Lower lobe of right lung (tissue), 2 donors: ENCODE measurements at places on chromosomes 1 and 21.

- no peak for DNase-seq
Measured at GRCh38 chr1:234559902-234560676, 49.9 kb downstream of the IRF2BP2 start.

- peak; percentile 84 for DNase-seq
Measured at GRCh38 chr1:46527474-46528296, 23.8 kb downstream of the KNCN start.

- no peak for DNase-seq
Measured at GRCh38 chr1:201745023-201745422, 83.9 kb upstream of the IPO9 start.

GRCh38 chr1:93679546-93679945 lies 2.1 kb downstream of the BCAR3 start:
- DNase-seq: no peak

DNA sequence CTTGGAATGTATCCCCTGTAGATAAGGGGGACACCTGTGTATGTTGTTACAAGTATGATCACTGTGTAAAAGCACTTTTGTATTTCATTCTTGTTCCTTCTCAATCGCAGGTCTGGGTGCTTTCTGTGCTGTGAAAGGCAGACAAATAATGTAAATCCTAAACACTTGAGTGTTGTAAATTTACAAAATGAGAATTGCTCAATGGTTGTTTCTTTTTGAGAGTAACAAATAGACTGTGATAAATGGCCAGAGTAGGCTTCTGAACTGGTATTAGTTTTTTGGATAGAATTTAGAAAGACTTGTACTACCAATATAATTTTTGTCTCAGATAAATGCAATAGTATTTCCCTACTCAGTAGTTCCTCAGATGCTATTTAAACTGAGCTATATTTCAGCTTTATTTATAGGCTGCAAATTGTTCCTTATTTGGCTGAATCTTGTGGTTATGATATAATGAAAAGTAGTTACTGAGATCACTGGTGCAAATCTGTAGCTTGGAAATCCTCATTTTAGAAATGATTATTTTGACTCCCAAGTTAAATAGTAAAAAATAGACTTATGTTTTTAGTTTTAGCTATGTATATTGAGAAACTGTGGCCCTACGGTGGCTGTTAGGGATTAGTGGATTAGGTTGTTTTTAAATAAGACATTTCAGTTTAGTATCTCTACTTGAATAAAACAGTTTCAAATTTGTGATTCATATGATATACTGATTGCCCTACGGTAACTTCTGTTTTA lies 9.2 kb downstream of the BACH1 start:
- no peak for DNase-seq

GRCh38 chr1:58454807-58455206 lies 91.7 kb downstream of the OMA1 start:
- no peak for DNase-seq

- DNase-seq: no peak
Measured at GRCh38 chr1:223820515-223820858, 25.3 kb downstream of the TP53BP2 start.

GRCh38 chr1:153611356-153611755 lies 1.6 kb downstream of the S100A16 start:
- DNase-seq: no peak

DNA sequence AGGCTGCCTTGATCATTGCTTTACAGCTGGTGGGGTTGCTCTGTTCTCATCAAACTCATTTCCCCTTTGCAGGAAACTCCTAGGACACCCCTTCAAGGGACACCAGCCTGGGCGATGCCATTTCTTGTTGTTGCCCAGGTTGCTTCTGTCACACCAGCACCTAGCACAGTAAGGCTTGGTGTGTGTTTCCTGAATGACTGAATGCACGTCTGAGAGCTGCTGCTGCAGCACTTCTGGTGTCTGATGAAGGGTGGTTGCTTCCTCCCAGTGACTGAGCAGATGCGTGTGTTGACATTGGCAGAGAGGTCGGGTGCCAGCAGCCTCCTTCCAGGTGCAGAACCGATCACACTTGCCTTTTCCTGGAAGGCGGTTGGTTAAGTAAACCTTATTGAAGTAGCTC lies 477.4 kb downstream of the CAMTA1 start:
- DNase-seq: no peak

DNA sequence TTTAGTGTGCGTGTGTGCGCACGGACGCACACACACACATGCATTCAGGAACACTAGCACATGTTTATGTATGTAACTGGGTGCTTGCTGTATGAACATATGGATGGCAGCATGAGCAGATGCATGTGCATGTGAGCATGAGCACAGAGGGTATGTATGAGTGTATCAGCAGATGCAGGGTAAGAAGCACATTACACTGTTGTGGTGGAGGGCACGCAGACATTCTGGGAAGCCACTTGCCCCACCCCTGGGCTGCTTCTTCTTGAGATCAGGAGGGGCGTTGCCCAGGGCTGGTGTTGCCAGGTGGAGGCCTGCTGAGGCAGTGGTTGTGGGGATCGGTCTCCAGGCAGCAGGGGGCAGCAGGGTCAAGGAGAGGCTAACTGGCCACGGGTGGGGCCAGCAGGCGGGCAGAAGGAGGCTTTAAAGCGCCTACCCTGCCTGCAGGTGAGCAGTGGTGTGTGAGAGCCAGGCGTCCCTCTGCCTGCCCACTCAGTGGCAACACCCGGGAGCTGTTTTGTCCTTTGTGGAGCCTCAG lies 3.9 kb upstream of the P3R3URF start:
- peak; percentile 83 for DNase-seq

DNA sequence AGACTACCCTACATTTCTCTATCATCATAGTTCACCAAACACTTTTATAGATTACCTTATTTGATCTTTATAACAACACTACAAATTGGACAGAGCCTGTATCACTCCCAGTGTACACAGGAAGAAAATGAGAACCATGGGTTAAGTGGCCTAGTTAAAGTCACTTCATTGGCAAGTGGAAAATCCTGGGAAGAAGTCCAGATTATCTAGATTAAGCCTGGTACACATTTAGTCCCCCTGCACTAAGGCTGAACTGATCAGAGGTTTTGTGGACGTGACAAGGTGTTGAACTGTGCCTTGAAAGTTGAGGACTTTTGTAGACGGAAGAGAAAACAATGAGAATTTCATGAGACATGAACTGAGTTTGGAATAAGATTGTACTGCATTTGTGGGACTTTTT lies 7.5 kb upstream of the USH2A start:
- no peak for DNase-seq

DNA sequence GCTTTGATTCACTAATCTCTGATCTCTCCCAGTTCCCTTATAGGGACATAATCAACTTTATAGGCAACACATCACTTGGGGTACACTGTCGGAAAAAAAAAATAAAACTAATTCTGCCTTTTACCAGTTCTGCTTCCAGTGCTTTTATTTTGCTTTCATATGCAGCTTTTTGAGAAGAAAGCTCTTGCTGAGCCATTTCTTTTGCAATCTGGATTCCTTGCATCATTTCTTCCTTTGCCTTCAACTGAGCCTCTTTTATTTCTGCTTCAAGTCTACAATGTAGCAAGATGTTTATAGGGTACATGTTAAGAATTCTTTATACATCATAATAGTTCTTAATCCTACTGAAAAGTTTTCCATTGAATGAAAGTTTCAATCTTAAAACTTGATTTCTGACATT lies 30.6 kb downstream of the KIF14 start:
- no peak for DNase-seq

DNA sequence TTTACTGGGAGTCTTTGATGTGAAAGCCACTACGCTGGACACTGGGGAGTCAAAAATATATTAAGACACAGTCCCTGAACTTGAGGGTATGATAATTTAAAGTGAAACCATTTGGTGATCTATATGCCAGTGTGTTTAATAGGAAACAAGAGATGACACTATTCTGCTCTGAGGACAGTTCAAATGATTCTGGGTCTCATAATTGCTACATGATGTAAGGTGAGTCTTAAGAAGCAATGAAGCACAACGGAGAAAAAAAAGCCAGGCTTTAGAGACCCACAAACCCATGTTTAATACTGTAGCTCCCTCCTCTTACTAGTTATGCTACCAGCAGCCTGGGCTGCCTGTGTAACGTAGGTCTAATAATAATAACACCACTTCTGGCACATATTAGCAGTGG lies 14.2 kb upstream of the LRRC8D start:
- DNase-seq: no peak

- peak; percentile 84 for DNase-seq
Measured at GRCh38 chr1:42941640-42942330, 16.9 kb downstream of the SLC2A1 start.

GRCh38 chr1:37562984-37563383 lies 6.2 kb downstream of the DNALI1 start:
- DNase-seq: no peak

- DNase-seq: no peak
Measured at GRCh38 chr1:232682248-232682647, 52.3 kb upstream of the SIPA1L2 start.

DNA sequence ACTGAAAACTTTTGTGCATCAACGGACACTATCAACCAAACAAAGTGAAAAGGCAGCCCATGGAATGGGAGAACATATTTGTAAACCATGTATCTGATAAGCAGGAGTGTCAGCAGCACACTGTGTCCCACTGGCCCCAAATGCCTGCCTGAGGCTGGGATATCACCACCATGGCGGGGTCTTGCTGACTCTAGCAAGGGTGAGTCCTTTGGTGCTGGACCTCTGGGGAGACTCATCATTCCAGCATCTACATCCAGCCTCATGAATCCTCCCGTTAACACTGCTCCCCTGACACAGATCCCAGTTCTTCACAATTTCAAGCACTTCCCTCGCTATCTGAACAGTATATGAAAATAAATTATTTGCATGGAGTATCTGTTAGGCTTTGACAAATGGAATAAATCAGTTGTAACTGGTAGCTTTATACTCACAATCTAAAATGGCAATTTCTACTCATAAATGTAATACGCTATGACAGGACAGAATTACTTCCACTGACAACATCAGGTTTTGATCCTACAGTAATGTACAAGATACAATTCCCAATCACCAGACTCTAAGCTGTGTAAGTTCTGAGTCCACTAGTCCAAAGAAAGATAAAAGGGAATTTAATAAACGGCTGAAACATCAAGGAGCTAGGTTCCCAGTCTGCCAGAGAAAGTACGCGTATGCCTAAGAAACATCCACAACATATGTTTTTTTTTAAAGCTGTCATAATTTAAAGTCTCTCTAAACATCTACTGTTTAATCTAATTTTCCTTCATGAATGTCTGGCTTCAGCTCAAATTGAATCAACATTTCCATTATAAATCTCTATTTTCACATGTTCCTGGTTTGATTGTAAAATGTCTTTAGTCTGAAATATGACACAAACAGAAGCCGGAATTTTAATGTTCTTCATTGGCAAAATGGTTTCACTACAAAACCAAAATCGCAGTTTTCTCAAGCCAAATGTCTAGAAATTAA lies 95.1 kb downstream of the SIPA1L2 start:
- no peak for DNase-seq

- DNase-seq: no peak
Measured at GRCh38 chr1:115068826-115069585, 20.3 kb downstream of the TSPAN2 start.

DNA sequence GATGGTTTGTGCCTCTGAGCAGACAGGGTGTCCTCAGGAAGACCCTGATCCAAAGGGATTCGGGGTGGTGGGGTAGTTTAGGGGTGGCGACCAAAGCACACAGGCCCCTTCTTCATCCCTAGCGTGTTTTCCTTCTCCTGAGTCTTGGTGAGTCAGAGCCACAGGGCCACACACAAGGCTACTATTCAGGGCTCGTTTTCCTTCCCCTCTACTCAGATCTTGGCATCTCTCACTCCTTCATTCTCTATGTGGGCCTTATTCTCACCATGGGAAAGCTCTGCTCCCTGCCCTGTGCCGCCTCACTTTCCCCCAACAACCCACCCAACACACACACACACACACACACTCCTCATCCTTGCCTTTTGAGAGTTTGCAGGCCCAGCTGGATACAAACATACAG lies 43.6 kb upstream of the WNT2B start:
- DNase-seq: no peak

GRCh38 chr1:62435231-62436038 lies 1.4 kb upstream of the USP1 start:
- peak; percentile 51 for DNase-seq

DNA sequence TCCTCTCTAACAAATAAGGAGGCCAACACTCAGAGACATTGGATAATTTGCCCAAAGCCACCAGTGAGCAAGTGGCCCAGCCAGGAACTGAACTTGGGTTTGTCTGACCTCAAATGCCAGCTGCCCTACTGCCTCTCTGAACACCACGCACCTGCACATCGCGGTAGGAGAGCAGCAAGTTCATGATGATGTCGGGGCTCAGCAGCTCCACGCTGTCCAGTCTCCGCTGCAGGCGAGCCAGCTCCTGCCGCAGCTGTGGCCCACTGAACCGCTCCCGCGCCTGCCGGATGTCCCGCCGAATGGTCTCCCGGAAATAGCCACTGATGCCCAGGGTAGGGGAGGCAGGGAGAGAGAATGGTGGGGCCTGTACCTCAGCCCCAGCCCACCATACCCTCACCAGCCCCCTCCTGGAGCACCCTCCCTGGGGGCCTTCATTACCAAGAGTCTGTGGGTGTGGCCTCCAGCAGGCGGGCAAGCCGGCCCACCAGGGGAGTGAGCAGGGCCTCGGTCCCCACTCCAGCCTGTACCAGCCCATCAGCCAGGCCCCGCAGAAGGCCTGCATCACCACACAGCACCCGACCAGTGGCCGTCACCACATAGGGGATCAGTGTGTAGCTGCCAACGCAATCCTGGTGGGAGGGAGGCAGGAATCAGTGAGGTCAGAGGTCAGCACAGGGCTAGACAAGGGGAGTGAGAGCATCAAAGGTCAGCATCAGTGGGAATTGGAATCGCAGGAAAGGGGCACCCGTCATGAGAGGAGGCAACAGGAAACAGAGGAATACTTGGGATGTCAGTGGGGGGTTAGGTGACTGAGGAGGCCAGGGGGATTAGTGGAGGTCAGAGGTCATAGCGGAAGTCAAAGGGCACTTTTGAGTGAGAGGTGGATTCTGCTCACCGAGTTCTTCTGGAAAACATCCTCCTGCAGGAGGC lies 2.7 kb downstream of the MAP3K6 start:
- no peak for DNase-seq

- DNase-seq: no peak
Measured at GRCh38 chr21:18244671-18245463, at the start of gene CHODL. Gene CHODL (plus strand): TSS chr21:18244833. CDS start chr21:18245224, 391 bp downstream.

- DNase-seq: peak; percentile 53
Measured at GRCh38 chr1:231866392-231867331, 240.1 kb downstream of the DISC1 start.

GRCh38 chr1:89812992-89813391 lies 7.8 kb upstream of the LRRC8D start:
- DNase-seq: no peak

GRCh38 chr1:205319081-205320018 lies 2.2 kb downstream of the NUAK2 start:
- peak; percentile 86 for DNase-seq
